Panc1 (cell line): ENCODE measurements at places on chromosomes 13 and 19.
A peak's percentile ranks its signal among the peaks of the same experiment; 100 is the strongest.

GRCh38 chr13:105971312-105971711, 564.1 kb downstream of the EFNB2 start:
- DNase-seq = no peak

GRCh38 chr19:2600914-2601870, 101.3 kb downstream of the GNG7 start:
- DNase-seq = no peak

DNA sequence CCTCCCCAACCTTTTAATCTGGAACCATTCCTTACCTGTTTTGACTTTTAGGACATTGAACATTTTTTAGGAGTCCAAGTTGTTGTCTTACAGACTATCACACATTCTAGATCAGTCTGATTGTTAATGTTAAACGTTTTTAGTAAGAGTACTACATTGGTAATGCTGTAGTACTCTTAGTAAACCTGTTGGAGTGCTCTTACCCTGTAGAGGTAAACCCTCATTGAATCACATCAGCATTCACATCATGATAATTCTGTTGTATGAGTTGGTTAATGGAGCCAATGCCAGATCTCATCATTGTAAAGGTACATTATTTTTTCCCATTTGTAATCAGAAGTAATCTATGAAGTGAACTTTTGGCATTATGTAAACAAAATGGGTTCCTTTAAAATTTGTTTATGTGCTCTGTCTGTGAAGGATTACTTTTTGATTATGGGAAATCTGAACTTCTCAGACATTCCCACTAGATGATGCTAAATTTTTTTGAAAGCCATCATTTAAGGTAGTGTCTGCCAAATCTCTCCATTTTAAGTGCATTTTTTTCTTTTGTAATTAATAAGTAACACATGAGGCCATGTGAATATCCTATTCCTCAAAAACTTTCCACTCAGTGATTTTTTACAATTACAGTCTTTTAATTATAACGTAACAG, 55.2 kb downstream of the VWA8 start:
- peak; percentile 30 for DNase-seq

DNA sequence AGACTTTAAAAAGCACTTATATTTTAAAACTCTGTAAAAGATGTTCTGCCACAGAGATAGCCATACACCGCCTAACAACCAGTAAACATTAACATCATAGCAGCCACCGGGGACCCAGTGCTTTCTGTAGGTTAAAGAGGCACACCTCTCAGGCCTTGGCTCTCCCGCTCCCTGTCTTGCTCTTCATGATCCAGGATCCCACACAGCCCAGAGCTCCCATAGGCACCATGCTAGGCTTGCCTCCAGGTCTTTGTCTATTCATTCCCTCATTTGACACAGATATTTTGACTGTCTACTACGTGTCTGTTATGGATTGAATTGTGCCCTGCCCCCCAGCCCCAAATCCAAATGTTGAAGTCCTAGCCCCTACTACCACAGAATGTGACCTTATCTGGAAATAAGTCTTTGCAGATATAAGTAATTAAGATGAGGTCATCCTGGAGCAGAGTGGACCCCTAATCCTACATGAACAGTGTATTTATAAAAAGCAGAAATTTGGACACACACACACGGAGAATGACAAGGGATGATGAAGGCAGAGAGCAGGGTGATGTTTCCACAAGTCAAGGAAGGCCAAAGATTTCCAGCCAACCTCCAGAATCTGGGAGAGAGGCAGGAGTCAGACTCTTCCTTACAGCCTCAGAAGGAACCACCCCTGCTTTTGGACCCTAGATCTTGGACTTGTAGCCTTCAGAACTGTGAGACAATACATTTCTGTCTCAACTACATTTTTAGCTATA, 272.6 kb downstream of the DNAJC15 start:
- no peak for DNase-seq

GRCh38 chr13:42110410-42111155, 62.1 kb downstream of the DGKH start:
- peak; percentile 38 for DNase-seq

- no peak for DNase-seq
Measured at GRCh38 chr13:23467048-23467931, 33.8 kb upstream of the SACS start.

GRCh38 chr13:33179463-33179862, 106.1 kb downstream of the STARD13 start:
- no peak for DNase-seq

GRCh38 chr13:62320129-62321108, 904.8 kb upstream of the PCDH20 start:
- peak; percentile 12 for DNase-seq
